ENCODE measurements at places on chromosomes 7 and 10.

DNA sequence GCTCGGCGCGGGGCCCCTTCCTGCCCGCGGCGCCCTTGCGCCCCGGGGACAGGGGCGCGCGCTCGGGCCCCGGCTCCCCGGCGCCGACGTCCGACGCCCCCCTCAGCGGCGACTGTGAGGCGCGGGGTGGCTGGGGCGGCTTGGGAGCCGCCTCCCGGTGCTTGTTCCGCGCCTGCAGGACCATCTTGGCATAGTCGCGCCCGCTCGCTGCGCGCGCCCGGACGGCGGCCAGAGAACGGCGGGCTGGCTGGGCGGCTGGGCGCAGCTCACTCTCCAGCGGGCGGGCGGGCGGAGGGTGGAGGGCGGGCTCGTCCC lies at the start of gene DPY19L1:
DPY19L1 (minus strand) TSS at position 275 of the 315 bp plus-strand sequence; CDS start at position 184, 91 bp downstream.
- no peak for DNase-seq

GRCh38 chr7:101232141-101232850 lies 5.3 kb downstream of the CLDN15 start:
- no peak for DNase-seq

- no peak for DNase-seq
Measured at GRCh38 chr7:193481-194251, 1.3 kb downstream of the FAM20C start.

DNA sequence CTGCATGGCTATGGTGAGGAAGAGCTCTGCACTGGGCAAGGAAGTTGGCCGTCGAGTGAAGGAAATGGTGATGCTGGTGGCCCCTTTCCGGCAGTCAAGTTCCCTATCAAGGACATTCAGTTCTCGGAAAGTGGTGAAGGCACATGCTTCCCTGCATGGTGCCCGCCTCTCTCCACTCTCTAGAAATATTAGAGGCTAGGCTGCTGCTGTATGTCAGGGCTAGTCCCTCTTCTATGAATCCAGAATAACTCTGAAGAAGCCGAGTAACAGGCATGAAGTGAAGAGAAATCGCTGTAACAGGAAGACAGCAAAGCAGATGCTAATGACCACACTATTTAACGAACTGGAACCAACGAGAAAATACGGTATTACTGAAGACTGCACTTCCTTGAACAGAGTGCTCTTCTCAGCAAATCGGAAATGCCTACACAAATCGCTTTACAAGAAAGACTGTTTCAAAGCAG lies 5.4 kb downstream of the IDI1 start:
- DNase-seq: no peak

DNA sequence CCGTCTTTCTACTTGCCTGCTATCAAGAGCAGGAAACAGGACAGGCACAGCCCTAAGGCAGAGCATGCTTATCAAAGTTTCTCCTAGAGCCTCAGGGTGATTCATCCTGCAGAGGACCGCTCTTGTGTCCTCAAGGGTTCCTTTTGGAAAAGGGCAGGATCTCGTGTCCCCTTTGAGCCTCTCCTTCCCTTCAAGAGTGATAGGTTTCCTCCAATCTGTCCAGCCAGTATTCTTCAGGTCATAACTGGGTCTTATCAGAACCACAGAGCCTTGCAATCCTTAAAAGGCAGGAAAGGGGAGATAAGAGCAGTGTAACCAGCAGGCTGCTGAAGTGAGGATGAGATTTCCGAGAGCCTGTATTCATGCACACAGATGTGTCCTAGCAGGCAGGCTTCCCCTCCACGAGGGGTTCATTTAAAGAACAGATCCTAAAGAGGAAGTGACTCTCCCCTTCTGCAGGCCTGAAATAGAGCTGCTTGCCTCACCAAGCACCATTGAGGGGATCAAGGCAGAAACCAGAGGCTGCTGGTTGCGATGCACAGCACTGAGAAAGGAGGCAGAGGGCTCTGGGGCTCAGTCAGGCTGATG lies 90.5 kb upstream of the SVIL start:
- DNase-seq: no peak

DNA sequence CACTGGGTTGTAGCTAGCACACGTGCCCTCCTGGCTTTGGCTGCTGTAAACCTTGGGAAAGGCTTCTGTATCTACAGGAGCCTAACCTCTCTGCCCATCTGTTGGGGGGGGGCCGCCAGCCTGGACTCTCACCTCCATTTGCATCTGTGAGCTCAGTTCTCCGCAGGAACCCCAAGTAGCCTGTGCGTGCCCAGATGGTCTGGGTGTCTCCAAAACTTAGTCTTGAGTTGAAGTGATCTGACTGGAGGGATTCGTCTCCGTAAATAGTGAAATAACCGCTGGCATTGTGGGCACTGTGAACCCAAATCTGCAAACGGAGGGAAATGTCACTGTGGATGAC lies 147.9 kb downstream of the ZMYND11 start:
- DNase-seq: no peak

DNA sequence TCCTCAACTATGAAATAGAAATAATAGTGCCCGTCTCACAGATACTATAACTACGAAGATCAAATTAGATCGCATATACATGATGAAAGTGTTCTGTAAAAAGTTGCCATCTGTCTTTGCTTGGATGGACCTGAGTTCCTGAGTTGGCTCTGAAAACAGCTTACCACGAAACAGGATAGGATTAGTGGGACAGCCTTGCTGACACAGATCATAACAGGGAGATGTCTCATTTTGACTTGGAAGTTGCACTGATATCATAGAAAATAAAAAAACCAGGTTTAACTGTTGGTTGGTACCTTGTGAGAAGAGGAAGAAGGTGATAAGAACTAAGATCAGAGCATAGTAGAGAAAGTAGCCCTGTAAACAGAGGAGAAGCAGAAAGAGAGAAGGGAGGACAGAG lies 79.3 kb upstream of the AGBL3 start:
- no peak for DNase-seq

DNA sequence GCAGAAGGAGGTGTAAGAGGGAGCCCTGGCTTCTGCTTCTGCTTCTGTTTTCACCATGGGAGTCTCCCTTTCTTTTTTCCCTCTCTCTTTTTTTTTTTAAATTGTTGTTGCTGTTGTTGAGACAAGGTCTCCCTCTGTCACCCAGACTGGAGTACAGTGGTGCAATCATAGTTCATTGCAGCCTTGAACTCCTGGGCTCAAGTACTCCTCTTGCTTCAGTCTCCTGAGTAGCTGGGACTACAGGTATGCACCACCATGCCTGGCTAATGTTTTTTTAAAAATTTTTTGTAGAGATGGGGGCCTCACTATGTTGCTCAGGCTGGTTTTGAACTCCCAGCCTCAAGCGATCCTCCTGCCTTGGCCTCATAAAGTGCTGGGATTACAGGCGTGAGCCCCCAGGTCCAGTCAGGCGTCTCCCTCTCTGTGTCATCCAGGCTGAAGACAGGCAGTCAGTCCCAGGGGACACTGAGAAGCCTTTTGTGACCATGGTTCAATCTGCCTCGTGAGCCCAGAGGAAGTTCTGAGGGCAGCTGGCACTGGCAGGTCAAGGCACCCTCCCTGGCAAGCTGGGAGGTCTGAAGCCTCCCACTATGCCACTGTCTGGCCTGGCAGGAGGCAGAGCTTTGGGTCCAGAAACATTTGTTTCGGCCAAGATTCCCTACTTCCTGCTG lies 33.6 kb upstream of the NPFFR1 start:
- DNase-seq: no peak

DNA sequence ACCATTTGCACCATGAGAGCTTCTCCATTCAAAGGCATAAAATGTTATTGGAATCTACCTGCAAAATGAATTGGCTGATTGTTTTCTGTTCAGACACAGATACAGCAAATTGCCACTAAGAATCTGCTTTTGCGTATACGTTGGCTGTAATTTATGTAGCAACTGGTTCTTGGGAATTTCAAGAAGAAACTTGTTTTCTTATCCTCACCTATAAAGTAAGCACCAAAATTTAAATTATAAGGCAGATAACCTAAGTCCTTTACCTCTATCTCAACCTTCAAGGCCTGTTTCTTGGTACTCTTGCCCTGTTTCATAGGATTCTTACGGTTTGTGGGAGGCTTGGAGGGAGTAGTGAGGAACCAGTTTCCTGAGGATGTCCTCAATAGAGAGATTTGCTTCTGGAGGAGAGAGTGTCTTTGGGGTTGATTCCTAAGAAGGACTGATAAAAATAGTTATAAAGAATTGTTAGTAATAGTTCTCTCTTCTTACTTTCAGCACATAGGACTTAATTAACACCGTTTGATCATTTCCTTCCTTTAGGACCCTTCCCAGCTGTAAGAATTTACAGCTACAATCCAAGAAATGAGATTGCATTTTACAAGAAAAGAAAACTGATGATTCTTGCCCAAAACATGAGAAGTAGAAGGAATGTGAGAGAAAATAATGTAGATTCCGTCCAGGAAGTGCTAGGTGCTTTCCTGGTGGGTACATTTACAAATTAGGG lies 2.0 kb downstream of the STAMBPL1 start:
- no peak for DNase-seq

DNA sequence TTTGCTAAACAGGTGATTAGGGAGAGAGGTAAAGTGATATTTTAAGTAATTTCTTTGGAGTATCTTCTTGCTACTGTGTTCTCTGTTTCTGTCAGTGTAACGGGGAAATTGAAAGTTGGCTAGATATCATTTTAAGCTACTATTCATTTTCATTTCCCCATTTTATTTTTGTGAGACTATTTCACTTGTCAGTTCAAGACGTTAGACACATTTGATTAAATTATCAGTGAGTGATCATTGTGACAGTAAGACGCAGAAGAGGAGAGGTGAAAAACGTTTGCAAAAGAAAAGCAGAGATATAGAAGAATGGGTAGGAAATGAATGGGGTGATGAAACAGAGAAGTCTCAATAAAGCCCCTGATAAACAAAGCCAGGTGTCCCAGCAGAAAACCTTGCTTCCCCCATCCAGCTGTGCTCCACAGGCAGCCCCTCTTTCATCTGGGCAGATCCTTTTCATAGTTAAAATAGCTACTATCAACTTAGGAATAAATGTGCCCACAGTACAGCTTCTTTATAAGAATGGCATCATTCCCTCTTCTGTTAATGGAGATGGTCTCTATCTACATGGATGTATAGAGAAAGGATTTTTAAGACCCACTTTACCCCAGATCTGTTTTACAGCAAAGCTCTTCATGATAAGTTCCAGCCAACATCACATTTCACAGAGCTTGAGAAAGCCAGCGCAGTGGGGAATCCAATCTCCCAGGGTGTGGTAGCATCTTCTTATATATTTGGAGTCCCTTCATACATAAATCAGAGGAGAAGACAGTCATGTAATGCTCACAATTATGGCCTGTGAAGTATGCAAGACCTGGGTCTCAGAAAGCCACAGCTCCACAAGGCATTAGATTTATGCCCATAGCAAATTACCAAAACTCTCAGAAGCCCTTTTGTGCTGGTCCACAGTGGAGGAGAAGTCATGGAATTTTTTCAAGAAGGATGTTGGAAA lies 138.1 kb upstream of the ITGB1 start:
- no peak for DNase-seq

DNA sequence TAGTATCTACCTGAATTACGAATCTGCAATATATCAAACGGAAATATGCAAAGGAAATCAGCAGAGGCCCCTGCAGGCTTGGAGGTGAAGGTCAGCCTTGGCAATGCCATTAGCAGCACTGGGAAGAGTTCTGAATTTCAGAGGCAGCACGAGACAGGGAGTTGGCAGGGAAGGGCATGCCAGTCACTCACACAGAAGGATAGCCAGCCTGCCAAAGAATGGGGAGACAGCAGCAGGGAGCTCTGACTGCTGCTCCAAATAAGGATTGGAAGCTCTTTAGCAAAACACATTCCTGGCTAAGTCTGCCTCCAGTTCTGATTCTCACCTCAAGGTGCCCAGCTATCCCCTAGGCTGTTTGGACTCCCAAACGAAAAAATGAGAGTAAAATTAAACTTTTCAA lies 188.0 kb downstream of the PDE1C start:
- no peak for DNase-seq

- DNase-seq: peak; percentile 77
Measured at GRCh38 chr7:37201003-37201875, 247.4 kb downstream of the ELMO1 start.

DNA sequence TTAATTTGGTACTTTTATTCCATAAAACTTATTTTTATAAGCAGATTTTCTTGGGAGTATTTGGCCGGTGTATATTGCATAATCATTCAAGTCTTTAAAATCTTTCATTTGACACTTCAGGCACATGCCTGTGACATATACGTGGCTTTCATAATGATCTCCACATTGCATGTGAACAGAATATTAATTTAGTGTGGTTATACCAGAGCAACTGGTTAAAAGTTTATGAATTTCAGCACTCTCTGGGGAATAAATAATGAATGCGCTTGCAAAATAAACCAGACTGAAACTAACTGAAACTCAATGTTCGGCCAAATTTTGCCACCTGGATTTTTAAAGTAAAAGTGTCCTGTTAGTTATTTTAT lies 242.3 kb downstream of the GLI3 start:
- no peak for DNase-seq

DNA sequence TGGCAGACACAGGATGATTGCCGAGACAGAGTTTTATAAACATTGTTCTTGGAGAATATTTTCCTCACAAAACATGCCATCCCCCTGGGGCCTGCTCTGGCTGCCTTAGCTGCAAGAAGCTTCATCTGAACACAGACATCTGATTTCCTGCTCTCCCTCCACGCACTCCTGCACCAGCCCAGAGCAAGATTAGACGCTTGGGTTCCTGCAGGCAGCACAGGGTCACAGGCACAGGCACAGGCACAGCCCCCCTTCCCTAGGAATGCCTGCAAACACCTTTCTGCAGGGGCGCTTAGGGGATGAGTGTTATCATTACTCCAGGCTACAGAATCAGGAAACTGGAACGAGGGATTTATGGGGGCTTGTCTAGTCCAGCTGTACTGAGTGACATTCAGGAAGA lies 450.3 kb downstream of the GRID1 start:
- no peak for DNase-seq

GRCh38 chr7:91299952-91300775 lies 35.9 kb downstream of the FZD1 start:
- DNase-seq: no peak

GRCh38 chr10:100858747-100859483 lies 53.8 kb upstream of the SLF2 start:
- DNase-seq: no peak

DNA sequence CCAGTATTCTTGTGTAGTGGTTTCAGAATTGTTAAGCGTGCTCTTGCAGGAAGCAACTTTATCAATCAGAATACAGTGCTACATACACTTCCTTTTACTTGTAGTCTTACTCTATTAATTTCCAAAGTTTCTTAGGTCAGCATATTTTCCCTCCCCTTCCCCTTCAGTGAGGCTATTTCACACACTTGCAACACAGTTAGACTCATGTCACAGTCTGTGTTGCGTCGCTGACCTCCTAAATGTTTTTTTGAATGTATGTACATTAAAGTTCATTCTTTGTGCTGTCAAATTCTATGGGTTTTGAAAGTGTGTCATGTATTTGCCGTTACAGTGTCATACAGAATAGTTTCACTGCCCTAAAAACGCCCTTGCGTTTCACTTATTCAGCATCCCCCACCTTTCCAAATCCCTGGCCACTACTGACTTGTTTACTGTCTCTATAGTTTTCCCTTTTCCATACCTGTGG lies 5.4 kb upstream of the HKDC1 start:
- DNase-seq: no peak

DNA sequence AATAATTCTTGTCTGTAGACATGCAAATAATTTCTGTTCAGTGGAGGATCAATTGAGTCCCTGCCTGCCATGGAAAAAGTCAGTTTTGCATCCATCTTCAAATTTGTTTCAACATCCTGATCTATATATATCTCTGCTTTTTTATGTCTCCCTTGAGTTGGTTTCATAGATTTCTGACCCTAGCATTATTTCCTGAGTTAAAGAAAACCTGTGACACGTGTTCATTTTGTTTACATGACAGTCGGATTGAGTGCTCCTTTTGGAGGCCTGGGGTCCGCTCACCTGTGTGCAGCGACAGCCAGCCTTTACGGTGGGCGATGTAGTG lies 674 bp downstream of the MRPS24 start:
- no peak for DNase-seq
